ENCODE measurements at places on chromosomes 7 and 10.

GRCh38 chr10:79491143-79491835 lies 21.0 kb upstream of the EIF5AL1 start:
- no peak for DNase-seq

DNA sequence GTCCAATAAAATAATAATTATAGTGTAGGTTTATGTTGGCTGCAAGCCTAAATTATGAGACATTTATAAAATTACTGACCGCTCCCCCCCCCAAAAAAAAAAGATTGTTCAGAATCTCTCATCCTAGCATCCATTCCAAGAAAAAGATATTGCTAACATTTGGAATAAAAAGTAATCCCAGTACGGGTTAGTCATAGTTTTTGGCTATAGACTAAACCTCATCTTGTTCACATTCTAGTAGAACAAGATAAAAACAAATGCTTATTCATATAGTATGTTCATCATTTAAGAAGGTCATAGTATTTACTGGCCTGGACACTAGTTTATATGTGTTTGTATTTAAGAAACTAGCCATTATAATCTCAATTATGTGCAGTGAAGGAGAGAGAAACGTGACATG lies 44.0 kb downstream of the ADK start:
- no peak for DNase-seq

- no peak for DNase-seq
These were observed 79.9 kb upstream of the POM121L12 start for GRCh38 chr7:52955522-52955921.

DNA sequence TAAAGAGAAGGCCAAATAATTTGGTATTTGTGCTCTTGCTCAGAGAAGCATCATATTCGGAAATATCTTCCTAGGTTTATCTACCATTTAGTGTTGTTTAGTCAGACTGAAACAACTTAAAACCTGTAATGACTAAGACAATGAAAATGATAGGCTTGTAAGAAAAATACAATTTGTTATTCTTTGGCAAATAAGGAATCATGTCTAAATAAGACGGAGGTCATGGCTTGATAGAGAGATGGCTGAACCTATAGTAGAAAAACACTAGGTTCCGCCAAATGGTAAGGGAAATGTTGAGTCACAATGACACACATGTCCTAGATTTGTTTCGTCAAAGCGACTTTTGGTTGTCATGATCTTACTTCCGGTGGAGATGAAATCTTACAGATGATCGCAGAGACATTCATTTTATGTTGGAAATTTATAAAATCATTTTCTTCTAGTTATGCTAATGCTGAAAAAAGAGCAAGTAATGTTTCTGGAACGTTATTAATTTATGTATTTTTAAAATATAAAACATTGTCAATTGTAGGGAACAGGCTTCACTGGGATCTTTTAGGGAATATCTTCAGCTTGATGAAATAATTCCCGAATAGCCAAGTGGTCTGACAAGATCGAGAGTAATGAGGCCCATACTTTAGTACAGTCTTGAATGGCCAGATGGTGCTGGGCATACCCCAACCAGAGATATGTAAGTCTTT lies 1.0 kb downstream of the SRGN start:
- DNase-seq = no peak

DNA sequence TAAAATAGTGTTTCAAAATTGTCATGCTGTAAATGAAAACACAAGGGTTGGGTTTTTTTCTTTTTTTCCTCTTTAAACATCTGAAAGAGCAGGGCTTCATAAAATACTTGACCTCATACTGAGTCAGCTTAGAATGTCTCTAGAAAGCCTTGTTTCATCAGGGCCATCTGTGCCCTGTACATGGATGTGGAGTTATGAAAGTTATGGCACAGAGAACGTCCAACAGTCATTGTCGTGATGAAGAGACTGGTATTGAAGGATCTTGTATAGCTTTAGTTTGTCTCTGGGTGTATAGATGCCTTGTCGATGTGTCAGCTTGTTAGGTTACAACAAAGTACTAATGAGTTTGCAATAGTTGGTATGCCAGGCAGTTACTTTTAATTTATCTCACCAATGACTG lies 127.3 kb downstream of the FAM204A start:
- no peak for DNase-seq

GRCh38 chr10:128626397-128627000 lies 500.3 kb upstream of the MKI67 start:
- no peak for DNase-seq

GRCh38 chr10:112137154-112137987 lies 46.2 kb downstream of the GPAM start:
- peak; percentile 76 for DNase-seq

DNA sequence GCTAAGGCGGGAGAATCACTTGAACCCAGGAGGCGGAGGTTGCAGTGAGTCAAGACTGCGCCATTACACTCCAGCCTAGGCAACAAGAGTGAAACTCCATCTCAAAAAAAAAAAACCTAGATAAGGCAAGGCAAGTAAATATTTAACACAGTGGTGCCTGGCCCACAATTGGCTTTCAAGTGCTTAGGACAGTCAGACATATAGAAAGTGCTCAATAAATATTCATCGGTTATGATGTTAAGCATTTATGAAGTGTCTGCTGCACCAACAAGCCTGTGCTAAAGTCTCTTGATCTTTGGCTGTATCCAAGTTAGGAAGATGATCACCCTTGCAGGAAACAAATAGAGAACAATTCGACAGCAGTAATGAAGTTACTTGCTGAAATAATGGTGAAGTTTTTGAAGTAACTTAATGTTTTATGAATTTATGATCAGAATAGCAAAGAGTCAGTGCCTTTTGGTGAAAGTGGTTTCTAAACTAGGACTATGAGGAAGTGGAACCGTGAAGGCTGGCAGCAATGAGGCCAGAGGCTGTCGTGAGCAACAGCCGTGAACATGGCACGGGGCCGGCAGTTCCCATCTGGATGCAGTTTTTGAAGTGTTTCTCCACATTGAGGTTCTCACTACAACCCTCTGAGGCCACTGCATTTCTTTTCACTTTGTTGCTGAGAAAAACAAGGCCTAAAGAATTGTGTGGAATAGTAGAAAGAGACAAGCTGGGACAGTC lies 48.1 kb upstream of the GATA3 start:
- no peak for DNase-seq

DNA sequence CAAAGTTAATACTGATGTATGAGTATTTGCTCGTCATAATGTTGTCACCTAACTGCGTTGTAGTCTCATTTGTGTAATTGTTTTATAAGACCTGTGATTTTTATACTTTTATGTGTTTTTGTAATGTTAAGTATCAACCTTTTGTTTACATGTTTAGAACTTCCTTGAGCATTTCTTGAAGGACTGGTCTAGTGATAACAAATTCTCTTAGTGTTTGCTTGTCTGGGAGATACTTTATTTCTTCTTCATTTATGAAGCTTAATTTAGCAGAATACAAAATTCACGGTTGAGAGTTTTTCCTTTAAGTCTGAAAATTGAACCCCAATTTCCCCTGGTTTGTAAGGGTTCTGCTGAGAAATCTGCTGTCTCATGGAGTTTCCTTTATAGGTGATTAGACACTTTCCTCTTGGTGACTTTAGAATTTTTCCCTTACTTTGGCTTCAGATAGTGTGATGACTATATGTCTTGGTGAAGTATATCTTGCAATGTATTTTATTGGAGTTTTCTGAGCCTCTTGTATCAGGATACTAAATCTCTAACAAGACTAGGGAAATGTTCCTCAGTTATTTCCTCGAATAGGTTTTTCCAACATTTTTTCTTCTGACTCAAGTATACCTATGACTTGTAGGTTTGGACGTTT lies 154.9 kb downstream of the WDR11 start:
- no peak for DNase-seq

DNA sequence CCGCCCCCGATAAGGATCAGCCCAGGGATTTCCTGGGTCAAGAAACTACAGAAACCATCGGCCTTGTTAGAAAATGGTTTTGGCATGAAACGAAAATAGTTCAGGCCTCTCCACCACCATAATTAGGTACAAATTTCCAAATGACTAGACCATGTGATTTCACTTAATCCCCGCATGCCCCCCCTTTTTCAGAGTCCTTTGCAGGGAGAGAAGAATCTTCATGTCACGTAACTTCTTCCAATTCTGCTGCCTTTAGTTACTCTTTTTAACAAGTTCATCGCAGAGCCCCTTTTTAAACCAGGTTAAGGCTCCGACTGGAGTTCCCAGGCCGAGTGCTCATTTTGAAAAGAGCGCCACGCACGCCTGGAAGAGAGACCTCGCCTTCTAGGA lies 3.4 kb downstream of the PDGFA start:
- no peak for DNase-seq

GRCh38 chr10:68837626-68838322 lies 10.4 kb downstream of the STOX1 start:
- DNase-seq = no peak
